ENCODE measurements at places on chromosomes 16 and 17.
A peak's percentile ranks its signal among the peaks of the same experiment; 100 is the strongest.

- DNase-seq = no peak
These were observed 23.9 kb upstream of the MAPT start for GRCh38 chr17:45870342-45870974.

DNA sequence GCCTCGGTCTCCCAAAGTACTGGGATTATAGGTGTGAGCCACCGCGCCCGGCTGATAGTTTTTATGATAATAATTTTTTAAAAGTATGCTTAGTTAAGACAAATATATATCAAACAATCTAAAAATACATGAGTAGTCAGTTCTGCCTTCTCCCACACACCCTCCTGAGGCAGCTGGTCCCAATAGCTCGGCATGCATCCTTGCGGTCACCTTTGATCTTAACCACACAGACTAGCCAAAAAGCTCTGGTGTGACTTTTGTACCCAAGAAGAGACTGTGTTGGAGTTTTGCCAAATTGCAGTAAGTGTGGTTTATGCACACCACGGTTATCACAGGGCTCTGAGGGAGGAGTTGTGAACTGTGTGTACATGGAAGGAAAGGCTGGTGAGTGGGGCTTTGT, 25.6 kb downstream of the ATP6V0A1 start:
- no peak for DNase-seq

DNA sequence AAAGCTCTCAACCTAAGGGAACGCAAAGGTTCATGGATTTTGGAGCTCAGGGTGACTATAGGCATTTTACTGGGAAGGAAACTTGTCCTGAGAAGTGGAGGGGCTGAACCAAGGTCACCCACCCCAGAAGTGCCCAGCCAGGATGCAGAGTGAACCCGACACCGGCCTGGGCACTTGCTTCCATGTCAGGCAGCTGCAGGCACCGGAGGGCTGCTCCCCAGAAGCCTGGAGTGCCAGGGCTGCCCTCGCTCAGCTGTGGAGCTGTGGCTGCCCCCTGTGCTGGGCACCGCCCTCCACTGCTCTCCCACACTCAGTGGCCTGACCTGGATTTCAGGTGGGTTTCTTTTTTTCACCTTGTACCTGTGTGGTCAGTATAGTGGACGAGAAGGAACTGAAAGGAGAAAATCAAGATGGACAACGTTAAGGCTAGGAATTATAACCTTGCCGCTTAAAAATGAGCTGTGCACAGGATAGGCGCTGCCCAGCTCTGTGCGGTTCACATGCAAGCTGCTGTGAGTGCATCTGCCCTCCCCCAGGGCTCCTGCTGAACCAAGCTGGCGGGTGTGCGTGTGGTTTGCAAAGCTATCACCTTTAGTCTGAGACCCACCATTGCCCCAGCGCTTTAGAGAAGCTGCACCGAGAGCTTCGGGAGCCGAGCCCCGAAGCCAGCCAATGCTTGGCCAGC, 2.2 kb downstream of the MAPK8IP3 start:
- DNase-seq = no peak

- DNase-seq = no peak
These were observed 25.4 kb downstream of the BMERB1 start for GRCh38 chr16:15459791-15460190.

- no peak for DNase-seq
These were observed 5.3 kb downstream of the IFI35 start for GRCh38 chr17:43011728-43012472.

DNA sequence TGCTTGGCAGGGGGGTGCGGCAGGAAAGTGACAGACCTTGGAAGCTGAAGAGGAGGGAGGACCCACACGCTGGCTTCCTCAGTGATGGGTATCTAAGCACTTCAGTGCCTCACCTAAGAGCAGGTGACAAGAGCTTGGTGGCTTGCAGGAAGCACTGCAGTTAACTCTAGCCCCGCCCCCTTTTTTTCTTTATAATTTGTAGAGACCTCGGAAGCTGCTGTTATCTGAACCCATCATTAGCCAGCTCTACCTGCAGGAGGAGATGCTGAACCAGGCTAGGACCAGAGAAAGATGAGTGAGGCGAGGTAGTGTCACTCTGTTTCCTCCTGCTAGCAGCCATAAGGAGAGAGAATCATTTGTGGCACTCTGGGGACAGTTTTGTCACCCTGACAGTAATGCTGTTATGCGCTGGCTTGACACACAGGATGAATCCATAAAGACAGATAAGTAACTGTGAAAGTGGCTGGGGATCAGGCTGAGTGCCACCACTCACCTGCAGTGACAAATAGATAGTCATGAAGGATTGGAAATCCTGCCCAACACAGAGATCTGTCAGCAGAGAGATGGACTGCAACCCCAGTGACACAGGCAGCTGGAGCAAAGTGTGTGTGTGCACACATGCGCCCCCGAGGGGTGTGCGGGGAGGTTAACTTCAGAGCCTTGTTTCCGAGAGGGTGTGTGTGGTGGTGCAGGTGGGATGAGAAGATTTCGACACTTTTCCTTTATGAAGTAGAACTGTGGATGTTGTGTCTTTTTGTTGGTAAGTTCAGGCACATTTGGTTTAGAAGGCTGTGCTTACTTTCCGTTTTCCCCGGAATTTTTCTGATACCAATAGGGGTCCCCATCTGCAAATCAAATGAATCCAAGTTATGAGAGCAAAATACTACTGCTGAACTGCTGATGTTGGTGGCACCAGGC, 224.0 kb downstream of the IRX3 start:
- DNase-seq = no peak

DNA sequence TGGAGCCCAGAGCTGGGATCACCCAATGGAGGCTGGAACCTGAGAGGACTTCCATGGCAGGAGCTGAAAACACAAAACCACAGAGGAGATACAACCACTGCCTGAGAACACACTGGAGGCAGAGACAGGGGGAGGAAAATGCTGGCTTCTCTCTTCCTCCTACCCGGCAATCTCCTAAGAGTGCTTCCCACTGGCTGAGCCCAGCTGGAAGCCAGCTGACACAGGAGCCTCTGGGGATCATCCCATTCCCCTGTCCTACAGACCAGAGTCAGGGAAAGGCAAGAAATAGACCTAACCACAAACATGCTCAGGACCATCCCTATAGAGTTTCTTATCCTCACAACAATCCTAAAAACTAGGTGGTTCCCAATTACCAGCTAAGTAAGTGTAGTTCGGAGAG, 112.4 kb upstream of the CDH5 start:
- DNase-seq = no peak

GRCh38 chr17:45093444-45094110, 32.5 kb downstream of the NMT1 start:
- no peak for DNase-seq

GRCh38 chr17:50425682-50426471, at the start of gene ACSF2:
Gene ACSF2, plus strand, starts transcription at chr17:50426218. Its CDS starts 44 bp downstream, at chr17:50426262.
- DNase-seq = peak; percentile 55

DNA sequence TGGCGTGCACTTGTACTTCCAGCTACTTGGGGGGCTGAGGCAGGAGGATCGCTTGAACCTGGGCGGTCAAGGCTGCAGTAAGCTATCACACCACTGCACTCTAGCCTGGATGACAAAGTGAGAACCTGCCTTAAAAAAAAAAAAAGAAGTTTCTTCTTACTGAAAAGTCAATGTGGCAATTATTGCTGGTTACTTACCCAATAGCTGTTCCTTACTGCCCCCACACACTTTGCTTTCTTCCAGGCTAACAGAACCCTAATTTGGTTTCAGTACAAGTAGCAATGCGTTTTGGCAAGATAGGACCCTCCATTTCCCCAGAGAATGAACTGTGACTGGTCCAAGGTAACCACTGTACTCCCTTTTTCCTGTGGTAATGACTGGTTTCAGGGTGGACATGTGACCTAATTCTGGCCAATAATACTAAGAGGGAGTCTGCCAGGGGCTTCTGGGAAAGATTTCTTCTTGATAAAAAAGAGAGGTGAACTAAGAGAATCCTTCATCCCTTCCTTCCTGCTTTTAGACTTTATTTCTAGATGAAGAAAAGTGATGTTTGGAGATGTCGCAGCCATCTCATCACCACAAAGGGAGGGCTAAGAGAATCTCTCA, 58.8 kb upstream of the MSI2 start:
- peak; percentile 48 for DNase-seq

- no peak for DNase-seq
These were observed 42.0 kb downstream of the WNT3 start for GRCh38 chr17:46776298-46777005.

- no peak for DNase-seq
These were observed 172.5 kb downstream of the GRIN2A start for GRCh38 chr16:10009684-10010083.

DNA sequence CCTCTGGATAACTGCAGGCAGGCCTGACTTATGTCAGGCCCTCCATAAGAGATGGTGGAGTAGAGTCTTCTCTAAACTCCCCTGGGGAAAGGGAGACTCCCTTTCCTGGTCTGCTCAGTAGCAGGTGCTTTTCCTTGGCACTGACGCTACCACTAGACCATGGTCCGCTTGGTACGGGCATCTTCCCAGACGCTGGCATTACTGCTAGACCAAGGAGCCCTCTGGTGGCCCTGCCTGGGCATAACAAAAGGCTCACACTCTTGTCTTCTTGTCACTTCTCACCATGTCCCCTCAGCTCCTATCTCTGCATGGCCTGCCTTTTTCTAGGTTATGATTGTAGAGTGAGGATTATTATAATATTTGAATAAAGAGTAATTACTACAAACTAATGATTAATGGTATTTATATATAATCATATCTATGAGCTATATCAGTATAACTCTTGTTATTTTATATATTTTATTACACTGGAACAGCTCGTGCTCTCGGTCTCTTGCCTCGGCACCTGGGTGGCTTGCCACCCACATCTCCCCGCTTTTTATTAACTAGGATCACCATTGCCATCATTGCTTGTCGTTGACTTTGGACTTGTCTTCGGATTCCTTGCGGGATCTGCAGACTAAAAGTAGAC, 59.8 kb upstream of the ARL4D start:
- DNase-seq = peak; percentile 51

GRCh38 chr16:67246756-67247191, 507 bp downstream of the FHOD1 start:
- no peak for DNase-seq

DNA sequence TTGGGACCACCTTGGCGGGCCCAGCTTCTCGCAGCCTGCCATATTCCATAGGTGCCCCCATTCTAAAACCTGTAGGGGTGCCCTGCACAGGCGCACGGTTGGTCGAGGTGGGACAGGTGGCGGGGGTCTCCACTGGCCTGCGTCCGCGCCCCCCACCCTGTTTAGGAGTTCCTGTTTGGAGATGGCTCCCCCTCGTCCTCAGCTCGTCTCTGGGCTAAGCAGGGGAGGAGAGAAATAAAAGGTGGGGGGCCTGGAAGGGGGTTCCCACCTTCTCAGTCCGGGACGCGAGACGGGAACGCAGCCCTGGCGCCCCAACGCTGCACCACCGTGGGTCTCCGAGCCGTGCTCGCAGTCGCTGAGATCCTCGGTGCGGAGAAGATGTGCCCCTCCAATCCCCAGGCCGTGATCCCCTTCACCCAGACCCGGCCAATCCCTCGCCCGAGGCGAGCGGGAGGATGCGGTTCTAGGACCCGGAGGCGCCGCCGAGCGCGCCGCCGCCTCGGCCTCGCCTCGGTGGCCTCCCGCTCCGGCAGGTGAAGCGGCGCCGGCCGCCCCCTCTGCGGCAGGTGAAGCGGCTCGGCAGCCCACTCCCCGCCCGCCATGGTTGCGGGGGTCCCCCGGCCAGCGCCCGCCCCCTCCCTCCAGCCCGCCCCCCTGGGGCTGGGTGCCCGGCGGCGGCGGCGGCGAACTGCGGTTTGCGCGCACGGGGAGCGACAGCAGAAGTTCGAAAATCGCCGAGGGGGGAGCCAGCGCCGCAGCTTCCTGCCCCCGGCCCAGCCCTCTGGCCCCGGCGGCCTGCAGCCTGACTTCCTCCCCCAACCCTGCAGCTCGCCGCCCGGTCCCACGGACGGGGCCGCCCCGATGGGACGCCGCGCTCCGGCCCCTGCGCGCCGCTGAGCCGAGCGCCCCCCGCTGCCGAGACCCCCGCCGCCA, at the start of gene FMNL1:
TSS of gene FMNL1 (plus strand) at position 805 of the 933 bp plus-strand sequence. CDS start 240 bp downstream, outside the sequence.
- peak; percentile 66 for DNase-seq

DNA sequence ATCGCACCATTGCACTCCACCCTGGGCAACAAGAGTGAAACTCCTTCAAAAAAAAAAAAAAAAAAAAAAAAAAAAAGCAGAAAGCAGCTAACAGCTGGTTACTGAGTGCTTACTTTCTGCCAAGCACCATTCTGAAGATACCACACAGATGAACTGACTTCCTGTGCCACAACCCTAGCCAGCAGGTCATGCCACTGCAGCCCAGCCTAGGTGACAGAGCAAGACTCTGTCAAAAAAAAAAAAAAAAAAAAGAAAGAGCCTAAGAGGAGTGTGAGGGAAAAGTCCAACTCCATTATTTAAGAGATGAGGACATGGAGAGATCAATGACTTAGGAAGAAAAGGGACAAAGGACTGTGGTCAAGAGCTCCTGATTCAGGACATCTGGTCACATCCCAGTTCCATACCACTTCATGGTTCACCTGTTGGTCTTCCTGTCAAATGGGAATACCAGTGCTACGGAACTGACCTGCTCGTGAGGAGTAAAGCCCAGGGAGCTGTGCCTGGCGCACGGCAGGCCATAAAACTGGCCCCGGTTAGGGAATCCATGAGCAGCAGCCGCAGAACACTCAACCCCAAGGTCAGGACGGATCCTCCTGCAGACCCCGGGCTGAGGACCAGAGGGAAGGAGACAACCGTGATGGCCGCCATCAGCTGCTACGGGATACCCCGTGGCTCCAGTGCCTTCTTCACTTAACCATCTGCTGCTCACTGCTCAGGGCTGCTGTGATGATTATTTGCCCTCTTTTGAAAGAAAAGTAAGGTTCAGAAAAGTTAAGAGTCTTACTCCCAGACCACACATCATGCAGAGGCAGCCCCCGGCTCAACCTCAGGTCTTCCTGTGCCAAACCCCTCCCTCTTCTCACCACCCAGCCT, 950 bp downstream of the KLHDC4 start:
- no peak for DNase-seq

DNA sequence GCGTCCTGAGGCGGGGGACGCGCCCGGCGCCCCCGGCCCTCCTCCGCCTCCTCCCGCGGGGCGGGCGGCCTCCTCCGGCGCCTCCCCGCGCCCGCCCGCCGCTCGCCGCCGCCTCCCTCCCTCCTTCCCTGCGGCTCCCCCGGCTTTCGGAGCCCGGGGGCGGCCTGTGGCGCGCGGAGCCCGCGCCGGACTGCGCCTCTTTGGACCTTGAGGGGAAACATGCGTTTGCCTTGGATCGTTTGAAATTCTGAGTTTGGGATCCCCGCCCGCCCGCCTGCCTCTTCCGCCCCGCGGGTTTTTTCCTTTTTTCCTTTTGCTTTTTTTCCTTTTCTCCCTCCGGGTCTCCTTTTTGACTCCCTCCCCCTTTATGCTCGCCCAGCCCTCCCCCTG, 390 bp downstream of the ZNRF1 start:
- DNase-seq = no peak

GRCh38 chr17:32564325-32564724, 77.5 kb downstream of the CDK5R1 start:
- DNase-seq = no peak

- peak; percentile 22 for DNase-seq
These were observed 14.7 kb upstream of the BCAR1 start for GRCh38 chr16:75265911-75266701.

- no peak for DNase-seq
These were observed 24.3 kb downstream of the HSD17B2 start for GRCh38 chr16:82059161-82059982.

GRCh38 chr16:3095869-3096268, 3.2 kb downstream of the ZSCAN10 start:
- peak; percentile 89 for DNase-seq

- no peak for DNase-seq
These were observed 21.0 kb upstream of the ABCC12 start for GRCh38 chr16:48176635-48177408.
